Fibroblast of skin of right quadriceps (primary cell): ENCODE measurements at places on chromosomes 7 and 10.

DNA sequence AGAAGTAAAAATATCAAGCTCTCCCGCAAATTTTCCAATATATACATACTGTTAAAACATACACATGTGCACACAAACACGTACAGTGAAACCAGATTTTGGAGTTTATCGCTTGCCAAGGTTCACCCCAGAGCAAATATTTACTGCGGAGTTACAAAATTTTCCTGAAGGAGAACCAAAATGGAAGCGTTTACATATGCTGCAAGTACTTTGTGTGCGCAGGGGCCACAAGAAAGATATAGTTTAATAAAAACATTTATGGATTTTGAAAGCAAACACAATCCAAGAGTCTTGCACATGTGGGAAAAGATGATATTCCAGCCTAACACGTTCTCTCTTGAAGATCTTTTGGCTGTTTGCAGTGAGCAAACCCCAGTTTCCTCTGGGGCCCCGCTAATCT, 301.3 kb upstream of the NFE2L3 start:
- DNase-seq = no peak

DNA sequence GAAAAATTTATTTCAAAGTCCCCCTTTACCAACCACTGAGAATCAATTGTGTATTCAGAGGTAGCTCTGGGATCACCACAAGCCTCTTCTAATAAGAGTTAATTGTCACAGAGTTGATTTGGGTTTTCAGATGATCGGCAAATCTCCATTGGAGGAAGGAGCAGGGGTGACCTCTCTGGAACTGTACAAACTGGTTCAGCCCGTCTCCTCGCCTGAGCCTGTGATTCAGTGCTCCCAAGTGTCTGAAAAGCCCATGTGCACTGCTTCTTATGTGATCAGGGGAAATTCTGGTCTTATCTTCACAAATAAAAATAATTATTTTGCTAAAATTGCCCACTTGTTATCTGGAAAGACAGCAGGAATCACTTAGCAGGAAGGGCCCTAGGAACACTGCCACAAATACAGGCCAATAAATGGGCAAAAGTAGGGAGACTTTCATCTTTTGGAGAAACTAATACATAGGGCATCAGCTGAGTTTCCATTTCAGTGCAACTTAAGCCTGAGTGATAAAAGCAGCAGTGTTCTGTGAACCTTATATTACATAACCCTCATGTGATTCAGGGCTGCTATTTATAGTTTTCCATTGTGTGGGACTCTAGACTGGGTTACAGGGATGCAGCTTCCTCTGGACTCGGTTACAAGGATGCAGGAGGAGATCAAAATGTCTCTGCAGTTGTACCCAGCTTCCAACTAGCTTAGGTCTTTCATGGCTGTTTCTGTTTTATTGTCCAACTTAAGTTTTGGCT, 32.3 kb downstream of the CDK1 start:
- peak; percentile 43 for DNase-seq

DNA sequence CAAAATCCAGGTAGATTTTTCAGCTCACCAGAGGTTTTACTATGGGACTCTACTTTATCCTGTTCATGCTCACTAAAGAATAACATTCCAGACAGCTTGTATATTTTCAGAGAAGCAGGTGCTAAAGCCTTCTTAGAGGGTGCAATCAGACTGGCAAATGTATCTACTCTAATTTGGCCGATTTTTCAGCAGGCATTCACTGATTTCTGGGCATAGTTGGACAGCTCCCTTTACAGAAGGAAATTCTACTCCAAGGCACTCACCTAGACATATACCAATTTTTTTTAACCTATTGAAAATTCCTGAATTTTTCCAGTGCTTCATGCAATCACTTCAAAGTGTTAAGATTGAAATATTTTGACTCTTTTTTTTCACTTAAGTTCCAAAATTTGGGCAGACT, 3.8 kb upstream of the CNTNAP2 start:
- no peak for DNase-seq

- DNase-seq = no peak
Observed at GRCh38 chr7:945556-946255, 8.8 kb downstream of the ADAP1 start.

DNA sequence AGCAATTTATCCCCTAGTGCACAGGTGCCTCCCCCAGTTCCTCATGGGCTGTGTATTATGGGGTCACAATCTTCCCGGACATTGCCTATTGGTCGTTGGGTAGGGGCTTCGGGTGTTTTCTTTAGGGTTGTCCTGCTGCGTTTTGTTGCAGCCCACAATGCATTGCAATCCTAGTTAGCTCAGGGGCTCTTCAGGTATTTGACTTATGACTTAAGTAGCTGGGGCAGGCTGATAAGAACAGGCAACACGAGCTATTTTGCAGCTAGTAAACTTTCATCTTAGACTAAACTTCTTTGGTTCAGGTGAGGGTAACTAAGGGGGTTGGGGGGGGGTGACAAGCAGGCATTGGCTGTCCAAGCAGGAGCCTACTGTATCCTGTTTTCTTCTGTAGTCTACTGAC, 158.5 kb downstream of the TPST1 start:
- DNase-seq = no peak

DNA sequence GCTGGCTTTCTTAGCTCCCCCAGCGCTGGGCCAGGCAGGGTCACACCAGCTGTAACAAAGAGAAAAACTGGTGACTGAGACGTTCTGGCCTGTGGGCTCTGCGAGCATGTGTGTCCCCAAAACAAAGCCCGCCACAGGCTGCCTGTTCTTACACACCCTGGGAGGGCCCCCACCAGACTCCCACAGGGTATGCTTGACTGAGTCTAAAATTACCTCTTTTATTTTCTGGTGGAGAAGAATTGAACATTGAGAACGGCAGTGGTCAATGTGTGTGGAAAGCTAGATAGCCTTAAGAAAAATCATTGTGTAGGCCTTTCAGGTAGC, 808 bp downstream of the C10orf71 start:
- no peak for DNase-seq

DNA sequence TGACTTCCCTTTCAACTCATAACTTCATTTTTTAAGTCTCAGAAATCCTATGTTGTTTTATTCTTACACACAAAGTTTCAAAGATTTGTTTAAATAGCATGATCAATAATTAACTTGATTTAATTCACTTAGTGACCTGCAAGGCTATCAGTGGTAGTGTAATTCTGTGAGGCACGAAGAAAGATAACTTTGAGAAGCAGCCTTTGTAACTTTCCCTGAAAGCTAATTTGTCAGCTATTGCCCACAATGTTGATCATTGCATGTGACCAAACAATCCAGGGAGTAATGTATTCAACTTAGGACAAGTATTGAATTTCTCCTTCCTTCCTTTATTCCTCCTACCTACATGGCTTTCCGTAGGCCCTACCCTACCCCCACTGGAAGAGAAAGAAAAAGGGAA, 111.0 kb downstream of the SEMA3D start:
- DNase-seq = no peak

- no peak for DNase-seq
Observed at GRCh38 chr10:100826031-100826651, 80.8 kb downstream of the PAX2 start.

- DNase-seq = peak; percentile 54
Observed at GRCh38 chr10:72334196-72334824, 20.4 kb downstream of the DNAJB12 start.

- no peak for DNase-seq
Observed at GRCh38 chr7:39824456-39825200, 125.4 kb upstream of the CDK13 start.

DNA sequence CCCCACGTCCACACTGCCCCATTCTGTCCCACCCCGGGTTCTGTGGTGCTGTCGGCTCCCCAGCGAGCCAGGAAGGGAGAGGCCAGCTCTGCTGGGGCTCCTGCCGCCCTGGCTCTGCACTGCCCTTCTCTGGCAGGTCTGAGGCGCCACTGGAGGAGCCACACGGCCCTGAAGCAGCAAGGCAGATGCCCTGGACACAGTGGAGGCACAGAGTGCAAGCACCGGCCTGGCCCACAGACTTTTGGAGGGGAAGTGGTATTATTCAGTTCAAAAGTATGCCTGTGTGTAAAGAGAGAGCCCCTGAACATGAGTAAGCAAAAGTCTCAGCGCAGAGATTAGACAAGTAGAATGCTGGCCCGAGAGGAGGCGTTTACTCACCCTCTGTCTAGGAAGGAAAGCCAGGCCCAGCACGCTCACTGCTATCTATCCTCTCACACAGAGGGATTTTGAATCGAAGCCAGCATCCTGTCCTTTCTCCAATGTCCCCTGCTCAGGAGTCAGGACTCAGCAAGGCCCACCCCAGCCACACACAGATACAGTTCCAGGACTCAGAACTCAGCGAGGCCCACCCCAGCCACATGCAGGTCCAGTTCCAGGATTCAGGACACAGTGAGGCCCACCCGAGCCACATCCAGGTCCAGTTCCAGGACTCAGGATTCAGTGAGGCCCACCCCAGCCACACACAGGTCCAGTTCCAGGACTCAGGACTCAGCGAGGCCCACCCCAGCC, 115.0 kb downstream of the EGFR start:
- DNase-seq = peak; percentile 99

DNA sequence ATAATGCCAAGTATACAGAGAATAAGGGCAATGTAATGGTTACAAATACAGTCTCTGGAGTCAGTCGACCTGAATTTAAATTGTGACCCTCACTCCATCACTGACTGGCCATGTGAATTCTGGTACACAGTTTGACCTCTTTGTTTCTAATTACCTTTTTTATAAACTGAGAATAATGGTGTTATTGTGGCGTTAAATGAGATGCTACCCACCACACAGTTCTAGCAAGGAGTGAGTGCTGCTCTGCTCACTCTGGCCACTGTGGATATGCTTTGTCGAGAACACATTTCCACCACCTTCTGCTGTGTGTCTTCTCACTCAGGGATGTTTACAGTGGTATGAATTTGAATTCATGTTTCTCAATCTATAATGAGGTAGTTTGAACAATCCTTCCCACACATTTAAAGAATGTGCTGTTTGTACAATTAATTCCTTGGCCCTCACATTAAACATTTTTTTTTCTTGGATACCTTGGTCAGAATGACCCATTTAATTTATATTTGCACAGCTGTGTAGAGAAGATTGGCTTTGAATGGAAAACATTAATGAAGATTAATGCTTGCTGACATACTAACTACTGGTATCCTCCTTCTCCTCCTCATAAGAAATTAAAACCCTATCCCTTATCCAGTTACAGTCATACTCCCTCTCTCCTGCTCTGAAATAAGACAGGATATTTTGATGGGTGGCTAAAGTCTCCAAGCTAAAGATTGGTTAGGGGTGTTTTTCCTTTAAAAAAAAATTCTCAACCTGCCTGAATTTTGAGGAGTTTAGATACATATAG, 42.4 kb downstream of the PLCE1 start:
- DNase-seq = no peak

- DNase-seq = peak; percentile 34
Observed at GRCh38 chr10:127405221-127405620, 143.9 kb upstream of the NPS start.

- DNase-seq = peak; percentile 38
Observed at GRCh38 chr7:93551063-93551895, 23.2 kb downstream of the CALCR start.

DNA sequence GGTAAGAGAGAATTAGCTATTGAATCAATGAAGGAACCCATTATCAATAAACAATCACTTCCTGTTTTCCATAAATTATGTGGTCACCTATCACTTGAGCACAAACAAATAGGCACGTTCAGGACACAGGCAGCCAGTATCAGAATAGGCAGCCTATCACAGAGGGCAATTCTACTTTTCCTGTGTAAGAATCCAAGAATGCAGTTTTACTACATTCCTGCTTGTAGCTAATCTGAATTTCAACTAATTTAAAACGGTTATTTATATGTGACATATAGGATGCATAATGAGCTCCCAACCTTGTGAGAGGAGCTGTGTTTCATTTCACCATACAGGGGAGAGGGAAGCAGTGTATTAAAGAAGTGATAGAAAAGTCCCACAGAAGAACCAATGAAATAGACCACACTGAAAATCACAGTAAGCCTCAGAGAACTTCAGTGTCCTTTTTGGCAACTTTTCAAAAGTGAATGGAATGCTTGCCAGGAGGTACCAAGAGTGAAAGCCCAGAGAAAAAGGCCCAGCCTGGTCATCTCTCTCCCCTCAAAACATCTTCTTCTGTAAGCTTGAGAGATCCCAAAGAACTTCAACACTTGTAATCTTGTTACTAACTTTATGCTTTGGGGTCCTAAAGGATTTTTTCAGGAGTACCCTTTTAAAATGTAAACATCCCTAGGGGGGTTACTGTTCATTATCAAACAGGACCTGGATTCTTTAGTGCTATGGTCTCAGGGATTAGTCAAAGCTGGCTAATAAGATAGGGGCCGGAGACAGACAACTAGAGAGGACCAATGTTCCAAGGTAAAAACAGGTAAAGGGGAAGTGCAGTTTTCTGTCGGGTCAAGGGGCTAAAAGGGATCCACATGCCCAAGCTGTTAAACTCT, 1.3 kb downstream of the IMMP2L start:
- peak; percentile 46 for DNase-seq

DNA sequence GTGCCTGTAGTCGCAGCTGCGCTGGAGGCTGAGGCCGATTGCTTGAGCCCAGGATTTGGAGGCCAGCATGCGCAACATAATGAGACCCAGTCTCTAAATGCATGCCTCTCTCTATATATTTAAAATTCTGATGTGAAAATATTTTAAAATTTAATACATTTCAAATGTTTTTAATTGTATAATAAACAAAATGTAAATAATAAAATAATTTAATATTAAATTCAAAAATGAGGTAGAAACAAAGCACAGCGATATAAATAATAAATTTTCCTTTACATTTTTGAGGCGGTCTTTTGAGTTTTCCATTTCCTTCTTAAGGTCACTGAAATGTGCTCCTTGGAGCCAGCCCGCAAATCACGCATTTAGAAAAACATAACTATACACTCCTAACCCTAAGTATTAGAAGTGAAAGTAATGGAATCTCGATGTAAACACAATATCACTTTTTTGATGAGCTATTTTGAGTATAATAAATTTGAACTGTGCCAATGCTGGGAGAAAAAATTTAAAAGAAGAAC, 523 bp upstream of the CDK1 start:
- DNase-seq = no peak

DNA sequence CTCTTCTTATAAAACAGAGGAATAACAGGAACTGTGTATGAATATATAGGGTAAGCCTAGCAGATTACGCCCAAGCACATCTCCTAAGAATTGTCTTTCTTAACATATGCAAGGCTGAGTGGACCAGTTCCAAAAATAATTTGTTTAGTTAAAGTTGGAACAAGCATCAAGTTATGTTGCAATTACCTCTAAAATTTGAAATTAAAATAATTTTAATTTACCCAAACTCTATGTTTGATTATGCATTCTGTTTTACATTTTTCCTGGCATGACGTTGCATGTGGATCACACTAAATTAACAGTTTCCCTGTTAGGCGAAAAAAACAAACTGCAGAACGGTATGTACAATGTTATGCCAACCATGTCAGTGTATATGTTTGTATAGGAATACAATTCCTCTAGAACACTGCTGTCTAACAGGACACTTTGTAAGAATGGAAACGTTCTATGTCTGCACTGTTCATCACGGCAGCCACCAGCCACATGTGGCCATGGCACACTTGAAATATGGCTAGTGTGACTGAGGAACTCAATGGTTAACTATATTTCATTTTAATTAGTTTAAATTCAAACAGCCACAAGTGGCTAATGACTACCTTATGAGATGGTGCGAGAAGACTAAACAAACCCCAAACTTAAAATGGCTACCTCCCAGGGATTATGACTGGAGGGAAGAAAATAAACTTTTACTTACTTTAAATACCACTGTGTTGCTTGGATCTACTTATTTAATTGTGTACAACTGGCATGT, 281.1 kb upstream of the KLF14 start:
- DNase-seq = no peak
